D721Med (cell line): ENCODE measurements at places on chromosomes 7 and 10.

DNA sequence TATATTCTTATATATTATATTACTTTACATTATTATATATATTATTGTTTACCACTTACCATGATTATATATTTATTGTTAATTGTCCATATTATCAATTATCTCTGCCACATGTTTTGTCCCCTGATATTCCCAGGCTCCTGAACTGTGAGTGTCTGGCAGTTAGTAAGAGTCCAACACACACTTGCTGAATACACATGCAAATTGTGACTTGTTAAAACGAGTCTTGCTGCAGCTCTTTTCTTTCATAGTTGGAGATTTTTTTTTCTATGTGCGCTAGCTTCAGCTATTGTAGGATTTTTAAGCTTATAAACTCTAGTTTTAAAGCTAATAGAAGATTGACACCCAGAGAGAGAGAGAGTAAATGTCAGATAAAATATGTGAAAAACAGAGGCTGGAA lies 207.8 kb upstream of the FAM3C start:
- no peak for DNase-seq

DNA sequence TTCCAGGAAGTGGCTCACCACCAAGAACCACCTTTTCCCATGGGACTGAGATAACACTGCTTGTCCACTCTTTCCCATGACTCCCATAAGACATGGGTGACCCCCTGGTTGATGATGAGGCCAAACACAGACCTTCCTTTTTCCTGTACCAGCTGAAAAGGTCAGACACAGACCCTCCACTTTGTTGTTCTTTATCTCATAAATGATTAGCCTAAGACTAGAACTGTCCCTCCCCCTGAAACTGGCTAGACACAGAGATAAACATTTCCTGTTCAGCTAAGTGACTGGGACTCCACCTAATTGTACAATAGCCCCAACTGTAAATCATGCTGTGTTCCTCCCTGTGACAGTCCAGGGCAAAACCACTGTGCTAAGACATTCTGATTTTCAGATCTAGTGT lies 8.2 kb upstream of the NRG3 start:
- no peak for DNase-seq

GRCh38 chr7:1114505-1114904 lies 26.6 kb downstream of the GPER1 start:
- DNase-seq: no peak

GRCh38 chr7:132560105-132560504 lies 16.2 kb downstream of the PLXNA4 start:
- DNase-seq: no peak

DNA sequence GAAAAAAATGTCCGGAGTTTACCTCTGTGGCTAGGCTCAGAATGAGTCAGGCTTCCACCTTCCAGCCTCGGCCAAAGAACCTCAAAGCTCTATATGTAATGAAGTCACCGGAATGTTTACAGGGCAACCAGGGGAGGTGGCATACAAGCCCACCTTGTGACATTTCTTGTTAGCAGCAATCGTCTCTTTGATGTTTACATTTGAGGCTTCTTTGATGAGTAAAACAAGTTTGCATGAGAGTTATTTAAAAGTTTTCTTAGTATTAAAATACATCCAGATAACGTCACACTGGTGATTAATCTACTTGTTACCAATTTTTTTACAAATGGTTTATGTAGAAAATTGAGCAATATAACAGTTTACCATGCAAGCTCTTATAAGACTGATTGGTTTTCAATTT lies 133.1 kb upstream of the ADAM12 start:
- no peak for DNase-seq

GRCh38 chr10:101485681-101486554 lies 102.1 kb downstream of the POLL start:
- no peak for DNase-seq

- no peak for DNase-seq
Observed at GRCh38 chr7:126958367-126958766, 294.4 kb downstream of the GRM8 start.

GRCh38 chr10:77111611-77112550 lies 525.7 kb downstream of the KCNMA1 start:
- DNase-seq: peak; percentile 48

- DNase-seq: no peak
Observed at GRCh38 chr7:71019706-71020105, 112.2 kb upstream of the GALNT17 start.

GRCh38 chr7:4468320-4469102 lies 213.6 kb upstream of the FOXK1 start:
- no peak for DNase-seq

DNA sequence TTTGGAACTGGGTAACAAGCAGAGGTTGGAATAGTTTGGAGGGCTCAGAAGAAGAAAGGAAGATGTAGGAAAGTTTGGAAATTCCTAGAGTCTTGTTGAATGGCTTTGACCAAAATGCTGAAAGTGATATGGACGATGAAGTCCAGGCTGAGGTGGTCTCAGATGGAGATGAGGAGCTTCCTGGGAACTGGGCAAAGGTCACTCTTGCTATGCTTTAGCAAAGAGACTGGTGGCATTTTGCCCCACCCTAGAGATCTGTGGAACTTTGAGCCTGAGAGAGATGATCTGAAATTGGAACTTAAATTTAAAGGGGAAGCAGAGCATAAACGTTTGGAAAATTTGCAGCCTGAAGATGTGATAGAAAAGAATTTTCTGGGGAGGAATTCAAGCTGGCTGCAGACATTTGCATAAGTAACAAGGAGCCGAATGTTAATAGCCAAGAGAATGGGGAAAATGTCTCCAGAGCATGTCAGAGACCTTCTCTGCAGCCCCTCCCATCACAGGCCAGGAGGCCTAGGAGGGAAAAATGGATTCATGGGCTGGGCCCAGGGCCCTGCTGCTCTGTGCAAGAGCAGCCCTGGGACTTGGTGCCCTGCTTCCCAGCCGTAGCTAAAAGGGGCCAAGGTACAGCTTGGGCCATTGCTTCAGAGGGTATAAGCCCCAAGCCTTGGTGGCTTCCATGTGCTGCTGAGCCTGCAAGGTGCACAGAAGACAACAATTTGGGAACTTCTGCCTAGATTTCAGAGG lies 3.6 kb downstream of the PDSS1 start:
- DNase-seq: no peak

DNA sequence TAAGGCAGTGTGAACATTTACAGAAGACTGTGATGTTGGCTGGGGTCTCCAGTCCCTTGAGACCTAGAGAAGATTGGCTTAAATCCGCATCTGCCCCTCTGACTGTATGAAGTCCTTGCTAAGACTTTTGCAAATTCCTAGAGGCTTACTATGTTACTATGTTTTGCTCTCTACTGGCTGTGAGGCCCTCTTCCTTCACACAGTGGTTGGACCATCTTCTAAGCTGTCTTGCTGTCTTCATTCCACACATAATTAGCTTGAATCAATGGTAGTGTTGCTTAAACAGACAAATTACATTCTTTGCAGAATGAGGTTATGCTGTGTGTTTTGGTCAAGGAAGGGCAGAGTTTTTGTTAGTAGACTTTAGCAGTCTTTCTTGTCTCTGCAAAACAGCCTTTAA lies 658.0 kb downstream of the TYW1 start:
- no peak for DNase-seq

DNA sequence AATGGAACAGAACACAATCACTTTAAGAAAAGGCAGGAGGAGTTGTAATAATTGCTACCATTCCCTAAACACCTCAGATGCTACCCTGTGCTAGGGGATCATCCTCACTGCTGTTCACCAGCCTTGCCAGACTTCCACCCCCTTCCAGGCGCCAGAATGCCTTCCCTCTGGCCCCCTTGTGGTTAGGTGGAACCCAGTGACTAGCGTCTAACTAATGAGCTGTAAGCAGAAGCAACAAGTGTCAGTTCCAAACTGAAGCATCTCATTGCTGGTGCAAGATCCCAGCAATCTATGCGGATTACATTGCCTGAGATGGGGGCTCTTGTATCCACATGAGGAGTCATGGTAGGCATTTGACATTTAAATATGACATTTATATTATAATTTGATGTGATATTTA lies 86.6 kb downstream of the FRMD4A start:
- DNase-seq: no peak
